LoVo (cell line): ENCODE measurements at places on chromosomes 3 and 15.

- DNase-seq, result peak; percentile 56
These were observed 69.7 kb upstream of the LINGO1 start for GRCh38 chr15:77702211-77702957.

GRCh38 chr15:84764989-84765388 lies 16.6 kb downstream of the ZNF592 start:
- no peak for DNase-seq

DNA sequence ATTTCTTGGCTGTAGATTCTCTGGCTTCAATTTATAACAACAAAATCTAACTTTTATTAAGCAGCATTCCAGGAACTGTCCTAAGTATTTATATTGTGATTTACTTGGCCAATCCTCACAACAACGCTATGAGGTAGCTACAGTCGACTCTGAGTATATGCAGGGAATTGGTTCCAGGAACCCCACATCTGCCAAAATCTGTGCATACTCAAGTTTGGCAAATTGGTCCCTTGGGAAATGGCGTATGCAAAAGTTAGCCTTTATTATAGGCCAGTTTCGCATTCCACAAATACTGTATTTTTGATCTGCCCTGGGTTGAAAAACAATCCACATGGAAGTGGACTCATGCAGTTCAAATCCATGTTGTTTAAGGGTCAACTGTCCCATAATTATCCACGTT lies 53.9 kb downstream of the RAP2B start:
- DNase-seq, result no peak

- DNase-seq, result no peak
These were observed 99.9 kb upstream of the IGSF10 start for GRCh38 chr3:151560738-151561137.

- peak; percentile 75 for DNase-seq
These were observed 357.7 kb downstream of the OTOL1 start for GRCh38 chr3:161854232-161854771.

DNA sequence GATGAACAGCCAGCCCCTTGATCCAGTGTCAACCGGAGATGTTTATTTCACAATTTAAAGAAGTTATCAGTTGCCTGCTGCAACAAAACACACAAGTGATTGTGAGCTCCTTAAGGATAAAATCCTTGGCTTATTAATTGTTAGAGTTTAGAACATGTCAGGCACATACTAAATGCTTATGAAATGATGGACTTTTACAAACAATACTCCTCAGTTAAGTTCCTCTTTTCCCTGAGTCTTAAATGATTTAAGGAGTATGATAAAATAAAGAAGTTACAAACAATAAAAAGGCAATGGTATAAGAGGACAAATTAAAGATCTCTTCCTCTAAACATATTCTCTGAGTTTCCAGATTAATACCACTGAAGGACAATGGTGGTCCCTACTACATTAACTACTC lies 5.7 kb downstream of the GHSR start:
- no peak for DNase-seq

DNA sequence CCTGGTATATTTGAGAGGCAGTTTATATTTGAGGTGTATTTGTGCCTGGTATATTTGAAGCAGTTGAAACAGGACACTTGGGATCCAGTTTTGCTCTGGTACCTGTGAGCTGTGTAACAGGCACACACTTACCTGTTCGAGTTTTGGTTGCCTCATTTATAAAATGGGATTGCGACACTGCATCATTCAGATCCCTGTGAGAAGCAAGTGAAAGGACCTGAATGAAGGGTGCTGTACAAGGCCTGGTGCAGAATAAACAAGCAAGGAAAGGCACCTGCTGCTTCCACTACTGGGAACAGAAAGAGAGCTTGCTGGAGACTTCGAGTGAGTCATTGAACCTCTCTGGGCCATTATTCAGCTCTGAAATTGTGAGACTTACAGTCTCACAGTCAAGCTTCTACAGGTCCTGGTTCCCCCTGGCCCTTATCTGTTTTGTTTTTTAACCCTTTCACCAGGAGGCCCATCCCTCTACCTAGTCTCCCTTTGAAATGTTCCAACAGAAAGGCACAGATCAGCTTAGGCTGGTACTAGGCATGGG lies 11.5 kb downstream of the FETUB start:
- DNase-seq, result no peak

DNA sequence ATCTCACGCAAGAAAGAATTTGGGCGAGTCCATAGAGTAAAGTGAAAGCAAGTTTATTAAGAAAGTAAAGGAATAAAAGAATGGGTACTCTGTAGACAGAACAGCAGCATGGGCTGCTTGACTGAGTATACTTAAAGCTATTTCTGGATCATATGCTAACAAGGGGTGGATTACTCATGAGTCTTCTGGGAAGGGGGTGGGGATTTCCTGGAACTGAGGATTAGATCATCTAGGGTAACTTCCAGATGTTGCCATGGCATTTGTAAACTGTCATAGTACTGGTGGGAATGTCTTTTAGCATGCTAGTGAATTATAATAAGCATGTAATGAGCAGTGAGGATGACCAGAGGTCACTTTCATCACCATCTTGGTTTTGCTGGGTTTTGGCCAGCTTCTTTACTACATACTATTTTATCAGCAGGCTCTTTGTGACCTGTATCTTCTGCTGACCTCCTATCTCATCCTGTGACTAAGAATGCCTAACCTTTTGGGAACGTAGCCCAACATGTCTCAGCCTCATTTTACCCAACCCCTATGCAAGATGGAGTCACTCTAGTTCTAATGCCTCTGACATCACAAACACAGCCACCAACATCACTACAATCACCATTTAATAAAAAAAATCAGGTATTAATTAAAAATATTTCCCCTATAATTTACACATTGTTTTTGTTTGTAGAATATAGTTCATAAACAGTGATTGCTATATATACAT lies 890.7 kb upstream of the EPHA6 start:
- no peak for DNase-seq

DNA sequence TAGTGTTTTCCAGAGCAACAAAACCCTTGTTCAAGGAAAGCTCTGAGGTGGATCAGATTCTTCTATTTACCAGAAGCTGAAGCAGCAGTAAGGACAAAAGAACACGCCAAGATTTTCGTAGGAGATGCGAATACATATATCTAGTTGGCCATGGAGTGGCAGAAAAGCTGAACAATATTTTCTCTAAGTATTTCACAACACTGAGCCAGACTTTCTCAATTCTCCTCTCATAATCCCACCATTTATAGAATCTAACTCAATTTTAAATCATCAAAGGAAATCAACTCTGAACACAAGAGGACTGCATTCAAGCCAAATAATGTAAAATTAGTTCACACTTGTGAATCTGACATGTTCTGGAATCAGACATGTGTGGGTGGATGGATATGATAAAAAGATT lies 775.0 kb downstream of the ROBO1 start:
- DNase-seq, result no peak

DNA sequence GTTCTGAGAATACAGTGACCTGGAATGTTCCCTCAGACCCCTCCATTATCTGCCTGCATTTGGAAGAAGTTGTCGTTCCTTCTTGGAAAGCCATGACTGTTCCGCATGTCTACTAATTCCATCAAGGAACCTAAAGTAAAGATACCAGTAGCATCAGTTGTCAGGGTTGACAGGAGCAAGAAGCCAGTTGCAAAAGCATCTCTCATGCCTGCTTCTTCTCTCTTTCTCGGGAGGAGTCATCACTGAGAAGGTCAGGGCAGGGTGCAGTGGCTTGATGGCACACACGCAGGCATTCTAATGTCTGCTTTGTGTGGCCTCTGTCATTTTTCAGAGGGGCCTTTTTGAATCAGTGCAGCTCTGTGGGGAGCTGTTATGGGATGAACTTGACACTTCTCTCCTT lies 276.6 kb upstream of the TPM1 start:
- no peak for DNase-seq

DNA sequence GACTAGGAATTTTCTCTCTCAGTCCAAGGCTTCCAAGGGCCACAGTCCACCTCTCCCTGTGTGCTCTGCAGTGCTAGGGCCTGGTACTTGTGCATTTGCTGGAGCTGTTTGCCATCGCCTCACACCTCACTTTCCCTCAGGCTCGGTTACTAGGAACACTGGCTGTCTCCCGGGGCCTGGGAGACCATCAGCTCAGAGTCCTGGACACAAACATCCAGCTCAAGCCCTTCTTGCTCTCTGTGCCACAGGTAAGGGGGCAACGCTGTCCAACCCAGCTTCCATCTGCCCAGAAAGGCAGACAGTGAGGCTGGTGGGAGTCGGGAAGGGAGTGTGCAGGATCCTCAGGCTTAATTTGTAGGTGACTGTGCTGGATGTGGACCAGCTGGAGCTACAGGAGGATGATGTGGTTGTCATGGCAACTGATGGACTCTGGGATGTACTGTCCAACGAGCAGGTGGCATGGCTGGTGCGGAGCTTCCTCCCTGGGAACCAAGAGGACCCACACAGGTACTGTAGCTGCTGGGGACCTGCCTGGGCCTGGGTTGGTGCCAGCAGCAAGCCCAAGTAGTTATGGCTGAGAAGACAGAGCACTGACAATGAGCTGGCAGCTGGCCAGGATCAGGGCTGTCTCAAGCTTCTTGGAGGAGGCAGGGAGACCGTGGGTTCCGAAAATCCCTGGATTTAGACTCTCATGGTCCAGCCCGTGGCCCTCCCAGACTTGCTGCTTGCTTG lies 3.4 kb downstream of the PPM1M start:
- no peak for DNase-seq

- DNase-seq, result peak; percentile 38
These were observed 78.3 kb downstream of the WNT7A start for GRCh38 chr3:13801361-13802204.

GRCh38 chr3:9101286-9101685 lies 138.0 kb upstream of the RAD18 start:
- DNase-seq, result no peak

GRCh38 chr3:105758451-105758850 lies 110.4 kb downstream of the CBLB start:
- DNase-seq, result no peak

DNA sequence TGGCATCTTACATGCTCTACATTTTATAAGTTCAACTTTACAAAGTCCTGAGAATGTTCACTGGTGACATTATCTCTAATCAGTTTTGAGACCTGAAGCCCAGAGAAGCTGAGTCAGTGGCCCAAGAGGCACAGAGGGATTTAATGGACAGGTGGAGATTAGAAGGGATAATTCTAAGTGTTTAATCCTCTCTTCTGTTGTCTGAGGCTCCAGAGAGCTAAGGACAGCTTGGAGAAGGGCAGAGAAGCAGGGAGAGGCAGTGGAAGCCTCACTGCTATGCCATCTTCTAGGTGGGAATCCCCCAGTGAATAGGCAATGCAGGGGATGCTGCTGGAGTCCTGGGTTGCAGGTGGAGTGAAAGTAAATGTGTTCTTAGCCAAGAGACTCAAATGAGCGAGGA lies 369.4 kb upstream of the SLCO3A1 start:
- DNase-seq, result no peak

GRCh38 chr15:49148298-49148697 lies 7.1 kb downstream of the COPS2 start:
- no peak for DNase-seq

DNA sequence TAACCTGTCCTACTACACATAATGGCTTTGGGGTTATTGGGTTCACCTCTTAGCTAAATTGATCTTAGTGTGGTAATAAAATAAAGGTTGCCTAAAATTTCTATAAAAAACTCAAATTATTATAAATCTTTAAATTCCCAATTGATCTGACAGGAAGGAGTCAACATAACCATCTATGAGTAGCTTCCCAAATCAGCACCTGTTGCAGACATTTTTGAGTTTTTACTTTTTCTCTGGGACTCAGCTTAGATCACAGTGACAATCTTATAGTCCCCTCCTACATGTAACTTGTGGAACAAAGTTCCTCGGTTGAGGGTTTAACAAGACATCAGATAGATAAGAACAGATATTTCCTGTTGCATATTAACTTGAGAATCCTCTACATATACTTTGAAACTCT lies 601.0 kb downstream of the TUSC7 start:
- DNase-seq, result no peak

DNA sequence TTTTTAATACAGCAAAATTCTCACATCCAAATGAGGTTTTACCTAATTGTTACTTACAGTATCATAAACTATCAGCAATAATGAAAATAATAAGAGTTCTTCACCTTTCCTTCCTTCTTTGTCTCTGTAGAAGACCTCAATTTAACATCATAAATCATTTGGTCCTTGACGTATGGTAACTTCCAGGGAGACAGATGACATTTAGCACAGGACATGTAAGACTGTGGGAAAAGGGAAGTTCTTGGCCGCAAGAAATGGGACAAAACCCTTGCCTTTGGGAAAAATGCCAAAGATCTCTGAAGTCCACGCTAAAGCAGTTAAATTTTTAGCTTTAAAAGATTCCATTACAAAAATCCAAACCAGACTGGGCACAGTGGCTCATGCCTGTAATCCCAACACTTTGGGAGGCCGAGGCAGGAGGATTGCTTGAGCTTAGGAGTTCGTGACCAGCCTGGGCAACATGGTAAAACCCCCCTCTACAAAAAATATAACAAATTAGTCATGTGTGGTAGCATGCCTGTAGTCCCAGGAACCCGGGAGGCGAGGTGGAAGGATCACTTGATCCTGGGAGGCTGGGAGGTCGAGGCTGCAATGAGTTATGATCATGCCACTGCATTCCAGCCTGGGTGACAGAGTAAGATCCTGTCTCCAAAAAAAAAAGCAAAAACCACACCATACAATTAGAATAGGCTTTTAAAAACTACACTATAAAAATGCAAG lies 8.8 kb downstream of the PTPN9 start:
- DNase-seq, result no peak

GRCh38 chr15:92161039-92161670 lies 232.5 kb upstream of the ST8SIA2 start:
- peak; percentile 43 for DNase-seq

GRCh38 chr3:86774082-86774691 lies 216.8 kb downstream of the VGLL3 start:
- DNase-seq, result peak; percentile 41

GRCh38 chr3:151228666-151229040 lies 25.6 kb upstream of the GPR171 start:
- DNase-seq, result no peak

DNA sequence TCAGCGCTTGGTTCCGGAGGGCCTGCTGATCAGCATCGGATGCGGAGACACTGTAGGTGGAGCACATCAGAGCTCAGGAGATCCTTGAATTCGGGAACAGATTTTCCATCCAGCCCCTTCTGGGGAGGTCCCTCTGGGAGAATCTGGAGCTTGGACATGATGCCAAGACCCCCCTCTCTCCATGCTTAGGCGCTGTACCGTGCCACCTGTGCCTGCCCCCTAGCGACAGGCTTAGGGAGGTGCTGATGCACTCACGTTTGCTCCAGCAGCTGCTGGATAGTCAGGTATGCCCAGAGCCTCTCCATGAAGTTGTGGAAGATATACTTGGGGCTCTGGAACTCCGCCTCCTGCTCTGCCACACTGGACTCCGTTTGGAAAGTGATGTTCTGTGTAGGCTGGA lies 9.7 kb downstream of the ITIH4 start:
- no peak for DNase-seq

- no peak for DNase-seq
These were observed 73.7 kb upstream of the WDR72 start for GRCh38 chr15:53833134-53833624.
